ENCODE measurements at places on chromosomes 2 and 18.

GRCh38 chr2:99559075-99559662 is 69.4 kb upstream of the REV1 start:
- peak; percentile 92 for DNase-seq

GRCh38 chr2:64234150-64234549 is 89.9 kb upstream of the PELI1 start:
- DNase-seq, result no peak

DNA sequence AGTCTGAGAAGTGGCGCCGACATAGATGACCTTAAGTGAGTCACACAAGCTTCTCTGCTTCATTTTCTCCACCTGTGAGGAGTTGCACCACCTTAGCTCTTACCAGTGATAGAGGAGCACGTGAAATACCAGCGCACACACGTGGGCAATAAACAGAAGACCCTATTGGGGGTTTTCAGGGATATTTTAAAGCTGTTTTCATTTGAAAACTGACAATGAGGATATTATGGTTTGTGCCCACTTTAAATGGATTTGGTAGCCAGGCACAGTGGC is 47.3 kb upstream of the FZD7 start:
- no peak for DNase-seq

- no peak for DNase-seq
Measured at GRCh38 chr18:12867441-12868123, 16.5 kb downstream of the PTPN2 start.

DNA sequence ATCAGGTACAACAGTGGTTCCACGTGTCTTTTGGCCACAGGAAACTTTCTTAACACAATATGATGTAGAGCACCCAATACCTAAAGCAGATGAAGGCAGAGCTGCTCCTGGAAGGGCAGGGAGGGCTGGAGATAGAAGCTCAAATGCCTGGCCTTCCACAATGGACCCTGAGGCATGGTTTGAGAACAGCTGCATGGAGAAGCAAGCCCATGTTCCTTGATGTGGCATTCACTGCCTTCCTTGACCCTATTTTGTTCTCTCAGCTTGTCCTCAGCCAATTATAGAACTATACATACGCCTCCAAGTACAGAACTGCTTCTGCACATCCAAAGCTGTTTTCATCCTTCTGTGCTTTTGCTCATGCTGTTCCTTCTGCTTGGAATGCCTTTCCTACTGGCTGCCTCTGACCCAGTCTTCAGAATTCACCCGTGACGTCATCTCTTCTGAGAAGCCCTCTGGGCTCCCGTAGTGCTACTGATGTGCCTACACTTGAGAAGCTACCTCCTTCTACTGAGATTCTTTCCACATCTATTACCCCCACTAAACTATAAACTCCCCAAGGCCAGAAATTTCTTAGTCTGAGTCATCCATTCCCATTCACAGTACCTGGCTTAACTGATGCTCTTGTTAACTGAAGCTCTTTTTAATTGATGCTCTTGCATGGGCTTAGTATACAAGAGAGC is 69.9 kb downstream of the CHRNA1 start:
- no peak for DNase-seq

DNA sequence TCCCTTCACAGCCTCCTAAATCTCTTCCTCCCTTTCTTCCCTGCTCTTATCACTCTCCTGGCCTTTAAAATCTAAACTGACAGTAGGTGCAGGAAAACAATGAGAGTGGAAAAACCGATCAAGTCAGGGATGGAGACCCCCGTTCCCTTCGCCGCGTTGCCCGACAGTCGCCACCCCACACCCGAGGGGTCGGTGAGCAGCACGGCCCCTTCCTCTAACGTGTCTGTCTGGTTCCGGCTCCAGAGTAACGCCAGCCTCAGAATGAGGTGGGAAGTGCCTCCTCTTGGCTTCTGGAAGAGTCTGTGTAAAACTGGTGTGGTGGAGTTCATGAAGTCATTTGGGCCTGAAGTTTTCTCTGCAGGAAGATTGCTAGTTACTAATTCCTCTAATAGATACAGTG is 138.6 kb downstream of the NFATC1 start:
- DNase-seq, result no peak

DNA sequence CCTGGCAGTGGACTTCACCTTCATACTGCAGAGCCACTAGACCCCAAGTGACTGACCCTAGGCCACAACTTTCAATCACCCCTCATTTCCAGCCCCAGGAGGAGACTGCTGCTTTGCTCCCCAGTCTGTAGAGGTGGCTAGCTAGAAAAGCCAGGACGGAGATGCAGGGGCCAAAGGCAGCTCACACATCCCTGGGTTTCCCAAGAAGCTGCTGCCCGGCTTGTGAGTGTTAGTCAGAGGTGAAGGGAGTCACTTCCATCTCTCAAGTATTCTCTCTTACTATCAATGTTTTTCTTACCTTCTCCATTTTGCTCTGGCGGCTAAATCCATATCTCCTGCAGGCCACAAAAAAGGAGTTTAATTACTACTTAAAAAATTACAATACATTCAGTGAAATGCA is 36.2 kb downstream of the CCDC93 start:
- no peak for DNase-seq

DNA sequence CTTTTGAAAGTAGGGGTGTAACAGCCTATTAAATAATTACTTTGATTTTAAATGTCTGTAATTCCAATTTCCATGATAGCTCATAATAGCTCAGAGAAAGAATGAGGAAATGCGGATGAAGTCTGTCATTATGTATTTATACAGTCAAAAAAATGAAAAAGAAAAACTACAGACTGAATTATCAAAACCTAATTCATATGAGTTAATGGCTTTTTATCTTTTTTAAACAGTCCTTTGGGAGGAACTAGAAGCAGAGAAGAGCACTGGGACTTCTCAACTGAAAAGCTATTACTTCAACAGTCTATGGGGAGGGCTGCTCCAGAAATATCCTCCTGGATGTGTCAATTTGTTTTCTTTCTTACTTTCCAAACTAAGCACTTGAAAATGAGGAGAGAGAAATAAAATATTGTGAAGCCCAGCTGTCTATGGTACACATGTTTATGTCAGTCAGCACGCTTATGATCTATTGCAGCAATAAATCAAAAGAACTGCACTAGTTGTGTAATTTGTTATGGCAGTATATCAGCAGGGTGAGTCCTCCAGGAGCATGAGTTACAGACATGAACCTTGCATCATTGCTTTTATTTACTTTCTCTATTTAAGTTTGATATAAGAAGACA is 1550.2 kb downstream of the LRP1B start:
- no peak for DNase-seq

DNA sequence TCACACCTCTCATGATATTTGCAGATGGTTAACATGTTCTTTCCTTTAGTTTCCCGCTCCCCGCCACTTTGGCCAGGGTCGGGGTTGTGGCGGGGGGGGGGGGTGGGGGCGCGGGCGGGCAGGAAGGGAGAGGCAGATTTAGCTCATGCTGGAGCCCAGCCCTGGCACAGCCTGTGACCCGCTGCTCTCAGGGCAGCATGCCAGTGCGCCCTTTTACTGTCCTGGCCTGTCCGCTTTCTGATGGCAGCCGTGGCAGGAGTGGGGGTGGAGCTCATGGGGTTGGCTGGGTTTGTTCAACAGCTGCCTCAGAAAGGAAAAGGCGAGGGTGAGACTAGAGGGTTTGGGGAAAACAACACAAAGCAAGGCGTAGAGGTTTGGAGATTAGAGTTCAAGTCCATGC is 56.1 kb downstream of the TNP1 start:
- DNase-seq, result no peak

DNA sequence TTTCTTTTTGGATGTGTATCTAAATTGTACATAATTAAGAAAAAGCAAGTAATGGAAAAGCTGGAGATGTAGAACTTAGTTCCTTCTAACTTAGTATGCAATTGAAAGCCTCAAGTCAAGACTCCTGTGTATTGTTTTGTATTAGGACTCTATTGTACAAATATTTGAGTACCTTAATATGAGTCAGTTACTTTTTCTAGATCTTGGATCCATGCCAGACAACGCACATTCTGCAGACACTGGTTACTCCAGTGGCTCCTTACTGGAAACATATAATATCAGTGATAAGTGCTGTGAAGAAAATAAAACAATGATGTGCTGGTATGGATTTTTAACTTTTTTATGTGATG is 1.5 kb downstream of the SLC39A10 start:
- no peak for DNase-seq

GRCh38 chr2:111157798-111158197 is 37.1 kb downstream of the BCL2L11 start:
- DNase-seq, result no peak

GRCh38 chr18:47558110-47558750 is 306.8 kb upstream of the SKOR2 start:
- no peak for DNase-seq

DNA sequence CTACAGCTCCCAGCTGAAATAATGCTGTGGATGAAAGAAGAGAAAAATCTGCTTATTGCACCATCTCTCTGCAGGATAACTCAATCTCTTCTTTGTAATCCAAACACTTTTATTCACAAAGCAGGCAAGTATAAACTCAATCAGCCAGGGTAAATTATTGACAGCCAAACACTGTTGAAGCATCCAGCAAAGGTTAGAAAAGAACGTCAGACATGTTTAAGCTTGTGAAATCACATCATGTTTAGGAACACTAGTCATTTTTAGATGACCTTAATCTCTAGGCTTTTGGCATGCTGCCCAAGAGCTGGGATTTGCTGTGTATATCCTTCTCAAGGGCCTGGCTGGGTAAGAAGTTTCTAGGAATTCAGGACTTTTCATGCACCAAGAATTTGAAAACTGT is 1148.1 kb upstream of the FANCL start:
- no peak for DNase-seq

DNA sequence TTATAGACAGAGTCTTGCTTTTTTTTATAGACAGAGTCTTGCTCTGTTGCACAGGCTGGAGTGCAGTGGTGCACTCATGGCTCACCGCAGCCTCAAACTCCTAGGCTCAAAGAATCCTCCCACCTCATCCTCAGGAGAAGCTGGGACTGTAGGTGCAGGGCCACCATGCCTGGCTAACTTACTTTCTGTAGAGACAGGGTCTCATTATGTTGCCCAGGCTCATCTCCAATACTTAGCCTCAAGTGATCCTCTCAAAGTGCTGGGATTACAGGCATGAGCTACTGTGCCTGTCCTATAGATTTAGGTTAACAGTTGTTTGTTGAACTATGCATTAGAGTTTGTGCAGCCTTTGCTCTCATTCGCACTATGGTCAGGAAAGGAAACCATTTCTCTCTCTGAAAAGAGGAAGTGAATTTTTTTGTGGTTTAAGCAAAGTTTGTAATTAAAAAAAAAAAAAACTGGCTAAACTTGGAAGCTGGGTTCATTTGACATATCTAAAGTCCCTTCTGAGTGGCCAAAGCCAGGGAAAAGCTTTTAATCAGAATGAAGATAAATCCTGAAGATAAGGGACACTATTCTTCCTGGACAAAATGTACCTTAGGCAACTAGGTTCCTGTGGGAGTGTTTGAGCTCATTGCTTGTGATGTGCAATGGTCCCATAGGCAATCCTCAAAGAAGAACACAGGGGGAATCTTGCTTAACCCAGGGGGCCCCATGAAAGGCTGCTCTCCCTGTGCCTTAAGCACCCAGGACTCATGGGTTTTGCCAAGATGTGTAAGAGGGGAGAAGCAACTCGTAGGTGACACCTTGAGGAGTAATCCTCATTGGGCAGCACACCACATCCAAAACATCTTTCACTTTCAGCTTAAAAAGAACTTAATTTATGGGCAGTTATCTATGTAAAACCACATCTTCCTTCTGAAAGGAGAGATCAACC is 201.7 kb downstream of the MREG start:
- no peak for DNase-seq

- no peak for DNase-seq
Measured at GRCh38 chr2:128291161-128291843, 27.4 kb downstream of the HS6ST1 start.

Measured in activated T-cell treated with anti-CD3 and anti-CD28 coated beads, Interleukin-2, amount 50 U/mL, for 24 hours (primary cell).